Neuronal stem cell (in vitro differentiated cells): ENCODE measurements at places on chromosomes 5 and 9.

- no peak for DNase-seq
Observed at GRCh38 chr9:31388660-31389059, 995.8 kb upstream of the ACO1 start.

GRCh38 chr9:91896097-91896496 is 53.9 kb downstream of the ROR2 start:
- DNase-seq, result no peak

DNA sequence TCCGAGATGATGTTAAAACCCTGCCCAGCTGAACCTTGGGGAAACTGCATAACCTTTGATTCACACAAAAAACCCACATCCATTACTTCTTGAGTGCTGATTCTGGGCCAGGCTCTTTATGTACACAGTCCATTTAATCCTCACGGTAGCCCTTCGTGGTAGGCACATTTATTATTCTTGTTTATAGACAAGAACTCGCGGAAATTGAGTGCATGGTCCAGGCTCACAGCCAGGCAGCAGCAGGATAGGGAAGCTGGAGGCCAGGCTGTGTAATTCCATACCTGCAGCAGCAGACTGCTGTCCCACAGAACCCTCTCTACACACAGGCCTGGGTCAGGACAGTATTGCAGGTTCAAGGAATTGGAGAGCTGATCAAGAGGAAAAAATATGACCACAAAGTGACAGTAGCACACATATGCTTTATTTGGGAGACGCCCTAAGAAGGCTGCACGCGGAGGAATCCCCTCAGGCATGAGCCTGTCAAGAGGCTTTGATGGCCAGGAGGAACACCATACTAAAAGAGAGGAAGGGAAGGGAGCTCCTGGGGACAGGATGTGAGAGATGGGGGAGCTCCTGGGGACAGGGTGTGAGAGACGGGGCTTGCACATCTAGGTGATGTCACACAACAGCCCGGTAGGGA is 28.4 kb upstream of the FAM120A start:
- no peak for DNase-seq

- no peak for DNase-seq
Observed at GRCh38 chr5:81007637-81008027, 47.5 kb downstream of the RASGRF2 start.

DNA sequence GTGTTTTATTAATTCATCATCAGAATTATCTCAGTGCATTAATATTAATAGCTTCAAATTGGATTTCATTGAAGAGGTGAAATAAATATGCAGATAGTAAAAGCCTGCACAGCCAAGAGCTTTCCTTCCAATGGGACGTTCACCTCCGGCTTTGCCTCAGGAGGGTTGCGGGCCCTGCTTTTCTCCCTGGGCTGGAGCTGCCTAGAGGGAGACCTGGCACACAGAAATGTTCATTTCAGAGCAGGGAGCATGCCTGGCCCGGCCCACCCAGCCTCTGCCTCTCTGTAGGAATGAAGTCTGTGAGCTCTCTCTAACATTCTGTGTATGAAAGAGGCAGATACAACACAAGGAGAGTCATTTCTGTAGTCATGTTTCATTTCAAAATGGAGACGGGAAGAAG is 100.4 kb upstream of the IRX2 start:
- DNase-seq, result no peak

- DNase-seq, result no peak
Observed at GRCh38 chr5:191949-192690, 825 bp downstream of the LRRC14B start.
